ENCODE measurements at places on chromosomes 4 and X. TPM values are rescaled to one million over a fixed set of nuclear protein-coding genes. Genes with fewer than 3 reads are reported as not detected.

DNA sequence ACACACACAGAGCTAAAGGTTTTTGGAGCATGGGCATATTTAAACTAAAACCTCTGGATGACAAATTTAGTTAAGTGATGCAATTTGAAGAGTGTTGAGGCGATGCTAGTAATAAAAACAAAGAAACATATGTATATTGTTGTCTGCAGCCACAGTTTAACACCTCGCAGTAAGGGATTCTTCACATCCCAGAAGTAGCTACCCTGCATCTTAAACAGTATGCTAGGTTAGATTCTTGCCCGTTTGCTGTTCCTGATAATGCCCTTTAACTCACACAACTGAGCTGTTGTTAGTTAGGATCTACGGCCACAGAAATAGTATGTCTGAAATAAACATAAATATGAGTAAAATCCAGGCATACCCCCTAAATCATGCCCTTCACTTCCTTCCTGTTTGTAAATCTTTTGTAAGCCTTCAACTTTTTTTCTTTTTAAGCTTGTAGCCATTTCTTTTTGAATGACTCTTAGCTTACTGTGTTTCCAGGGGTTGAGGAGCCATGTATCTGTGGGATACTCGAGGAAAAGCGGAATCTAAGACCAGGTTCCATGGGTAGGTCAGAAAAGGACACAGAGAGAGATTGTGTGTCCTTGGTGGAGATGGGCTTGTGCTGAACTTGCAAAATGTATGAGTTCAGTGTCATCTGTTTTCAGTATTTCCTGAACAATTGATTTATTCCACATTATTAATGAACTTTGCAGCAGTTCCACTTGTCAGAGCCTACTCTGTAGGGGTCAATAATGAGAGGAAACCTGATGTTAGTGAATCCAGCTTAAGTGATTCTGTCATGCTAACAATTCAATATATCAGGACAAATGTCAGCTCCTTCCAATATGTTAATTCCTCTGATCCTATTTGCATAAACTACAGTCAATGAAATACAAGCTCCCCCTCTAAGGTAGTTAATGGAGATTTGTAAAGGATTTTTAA lies 349.6 kb downstream of the GPAT3 start:
- no peak overlapping the region for H3K4me3 ChIP-seq
- no peaks in the 10 kb centered on the region for H3K27me3 ChIP-seq
- H3K4me1 ChIP-seq = peaks cover 19% of the 10 kb centered on the region

GRCh38 chr4:68724426-68724825 lies 54.0 kb upstream of the UGT2B15 start:
- no peaks in the 10 kb centered on the region for H3K27me3 ChIP-seq
- H3K36me3 ChIP-seq = no peaks in the 10 kb centered on the region
- H3K4me3 ChIP-seq = no peak overlapping the region
- H3K27ac ChIP-seq = no peak overlapping the region

- no peak overlapping the region for H3K4me3 ChIP-seq
- H3K4me1 ChIP-seq = no peaks in the 10 kb centered on the region
- no peak overlapping the region for H3K27ac ChIP-seq
- peak; percentile 87 for DNase-seq
These were observed 42.9 kb downstream of the NDST3 start for GRCh38 chr4:118076958-118077766.

- no peaks in the 10 kb centered on the region for H3K36me3 ChIP-seq
- no peak overlapping the region for H3K4me3 ChIP-seq
- no peaks in the 10 kb centered on the region for H3K4me1 ChIP-seq
- DNase-seq = no peak
- no peaks in the 10 kb centered on the region for H3K27me3 ChIP-seq
These were observed 6.9 kb downstream of the ZDHHC9 start for GRCh38 chrX:129836827-129837226.

FGF13 gene
- 18.8 TPM for total RNA-seq

GRCh38 chr4:184743650-184744049 lies 9.8 kb upstream of the CENPU start:
- no peak overlapping the region for H3K27ac ChIP-seq
- H3K4me3 ChIP-seq = no peak overlapping the region
- DNase-seq = no peak
- no peaks in the 10 kb centered on the region for H3K27me3 ChIP-seq
- no peaks in the 10 kb centered on the region for H3K36me3 ChIP-seq

DNA sequence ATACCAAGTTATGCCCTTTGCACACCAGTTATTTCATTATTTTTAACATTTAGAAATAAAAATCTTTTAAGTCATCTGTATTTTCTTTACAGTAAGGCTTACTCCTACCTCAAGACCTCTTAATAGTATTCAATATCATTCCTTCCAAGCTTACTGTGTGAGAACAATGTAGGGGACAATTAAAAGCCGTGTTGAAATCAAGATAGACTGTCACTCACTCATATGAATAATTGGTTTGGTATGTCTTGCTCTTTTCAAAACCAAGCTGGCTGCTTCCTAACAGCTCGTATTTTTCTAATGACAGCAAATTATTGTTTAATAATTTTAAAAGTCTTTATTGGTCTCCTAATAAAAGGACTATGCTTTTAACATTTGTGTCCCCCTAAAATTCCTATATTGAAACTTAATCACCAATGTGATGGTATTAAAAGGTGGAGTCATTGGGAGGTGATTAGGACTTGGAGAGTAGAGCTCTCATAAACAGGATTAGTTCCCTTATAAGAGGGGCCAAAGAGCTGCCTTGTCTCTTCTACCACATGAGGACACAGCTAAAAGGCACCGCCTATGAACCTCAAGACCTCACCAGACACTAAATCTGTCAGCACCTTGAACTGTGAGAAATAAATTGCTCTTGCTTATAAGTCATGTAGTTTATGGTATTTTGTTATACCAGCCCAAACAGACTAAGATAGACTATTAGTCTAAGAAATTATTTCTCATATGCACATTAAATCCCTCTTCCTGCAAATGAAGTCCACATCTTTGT lies 4.1 kb downstream of the ABCB7 start:
- H3K4me3 ChIP-seq = no peak overlapping the region
- no peak overlapping the region for H3K27ac ChIP-seq
- peaks cover 2% of the 10 kb centered on the region for H3K4me1 ChIP-seq
- H3K27me3 ChIP-seq = no peaks in the 10 kb centered on the region
- DNase-seq = no peak

All from GM23338 (cell line).